ENCODE measurements at places on chromosomes 3 and 15.

DNA sequence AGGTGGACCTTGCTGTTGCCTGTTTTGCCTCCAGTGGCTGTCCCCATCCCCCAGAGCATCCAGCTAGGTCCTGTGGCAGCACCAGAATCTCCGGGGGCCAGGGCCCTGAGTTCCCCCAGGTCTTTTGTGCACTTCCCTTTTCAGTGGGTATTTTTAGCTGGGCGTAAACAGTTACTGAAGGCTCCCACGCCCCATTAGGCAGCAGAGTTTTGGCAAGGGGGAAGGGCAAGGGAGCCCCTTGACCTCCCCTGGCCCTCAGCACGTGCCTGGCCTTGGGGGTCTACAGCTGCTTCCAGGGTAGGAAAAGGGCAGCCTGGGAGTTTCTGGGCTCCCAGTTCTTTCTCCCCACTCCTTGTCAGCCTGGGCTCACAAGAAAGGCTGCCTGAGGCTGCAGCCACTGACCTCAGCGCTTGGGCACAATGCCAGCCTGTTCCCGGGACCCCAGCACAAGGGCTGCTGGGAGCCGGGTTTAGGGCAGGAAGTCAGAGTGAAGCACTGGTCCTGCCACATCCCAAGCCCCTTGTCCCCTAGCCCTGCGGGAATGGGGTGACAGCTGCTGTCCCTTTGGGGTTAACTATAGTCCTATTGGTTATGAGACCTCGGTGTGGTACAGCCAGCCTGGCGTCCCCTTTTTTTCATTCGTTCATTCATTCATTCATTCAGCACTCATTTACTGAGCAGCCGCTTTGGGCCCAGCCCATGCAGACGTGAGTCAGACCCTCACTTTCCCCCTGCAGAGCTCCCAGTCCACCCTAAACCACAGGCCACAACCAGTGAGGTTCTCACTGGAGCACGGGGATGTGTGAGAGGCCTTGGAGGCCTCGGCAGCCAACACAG is 8.4 kb downstream of the CSK start:
- no peak for DNase-seq

DNA sequence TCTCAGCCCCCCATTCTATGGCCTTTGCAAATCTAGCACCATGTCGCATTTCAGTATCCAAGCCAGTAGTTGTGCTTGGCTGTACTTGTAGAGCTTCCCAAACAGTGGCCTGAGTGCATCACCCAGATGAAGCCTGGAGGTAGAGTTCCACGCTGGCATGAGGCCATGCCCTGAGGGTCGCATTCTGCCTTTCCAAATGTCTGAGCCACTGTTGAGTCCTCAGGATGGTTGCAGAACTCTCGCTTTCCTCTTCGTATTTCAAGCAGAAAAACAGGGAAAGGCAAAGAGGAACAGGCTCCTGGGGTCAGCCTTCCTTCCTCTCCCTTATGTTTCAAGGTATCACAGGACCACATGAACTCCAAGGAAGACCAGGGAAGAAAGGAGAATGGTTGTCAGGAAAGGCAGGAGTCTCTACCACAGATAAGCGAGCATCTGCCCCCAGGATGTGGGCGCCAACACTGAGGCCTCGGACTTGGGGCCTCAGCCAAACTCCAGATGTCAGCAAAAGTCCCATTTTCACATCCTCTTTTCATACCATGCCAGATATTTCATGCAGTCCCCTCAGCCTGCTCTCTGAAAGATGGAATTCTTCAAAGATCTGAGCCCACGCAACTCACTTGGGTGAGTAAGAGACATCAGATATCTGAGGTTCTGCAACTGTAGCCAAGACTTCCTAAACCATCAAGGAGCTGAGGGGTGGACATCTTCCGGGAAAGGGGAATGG is 19.4 kb upstream of the PRR20G start:
- DNase-seq, result no peak

- no peak for DNase-seq
Observed at GRCh38 chr3:146780251-146780650, 175.1 kb upstream of the PLSCR5 start.

DNA sequence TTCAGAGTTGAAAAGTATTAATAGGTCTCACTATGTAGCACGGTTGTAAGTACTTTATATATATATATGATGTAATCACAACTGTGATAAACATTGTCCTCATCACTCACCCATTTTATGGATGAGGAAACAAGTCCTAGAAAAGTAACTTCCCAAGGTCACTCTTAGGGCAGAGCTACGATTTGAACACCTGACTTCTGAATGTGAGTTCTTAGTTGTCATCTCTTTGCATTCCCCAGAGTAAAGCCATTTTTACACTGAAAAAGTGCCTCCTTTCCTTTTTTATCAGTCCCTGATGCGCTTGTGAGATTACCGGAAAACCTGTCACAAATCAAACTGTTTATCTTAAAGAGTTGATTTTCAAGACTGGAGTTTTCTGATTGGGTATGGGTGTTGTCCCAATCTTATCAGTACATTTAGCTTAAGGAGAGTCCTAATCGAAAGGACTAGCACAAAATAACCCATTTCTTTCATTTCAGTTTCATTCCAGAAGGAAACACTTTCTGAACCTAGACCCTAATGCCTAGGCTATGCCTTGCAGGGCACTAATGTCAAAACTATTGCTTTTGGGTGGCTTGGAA is 2.3 kb upstream of the EDEM1 start:
- no peak for DNase-seq

GRCh38 chr3:17741621-17742101 is 770 bp downstream of the TBC1D5 start:
- peak; percentile 7 for DNase-seq

DNA sequence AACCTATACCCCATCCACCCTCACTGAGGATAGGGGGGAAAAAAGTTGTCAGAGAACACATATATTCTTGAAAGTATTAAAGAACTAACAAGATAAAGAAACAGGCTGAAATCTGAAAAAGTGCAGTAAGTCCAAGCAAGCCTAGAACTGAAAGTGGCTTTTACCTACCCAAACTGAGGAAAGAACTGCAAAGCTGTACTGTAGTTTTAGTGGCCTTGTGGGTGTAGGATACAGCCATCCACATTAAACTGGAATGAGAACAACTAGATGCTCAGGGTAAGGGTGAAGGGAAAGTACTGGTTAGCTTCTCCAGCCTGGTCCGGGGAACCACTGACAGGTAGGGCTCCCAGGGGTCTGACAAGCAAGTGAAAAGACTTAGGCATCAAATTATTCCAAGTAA is 10.1 kb downstream of the UBP1 start:
- no peak for DNase-seq

GRCh38 chr3:139466360-139466759 is 10.0 kb downstream of the RBP2 start:
- no peak for DNase-seq

- no peak for DNase-seq
Observed at GRCh38 chr3:182583545-182583944, 209.8 kb upstream of the ATP11B start.

All from NCI-H1694 treated with DMSO at 0.1 percent for 48 hours (cell line).